Vagina (tissue), 2 donors: ENCODE measurements at places on chromosomes 5 and 9. TPM values are rescaled to one million over a fixed set of nuclear protein-coding genes. Genes with fewer than 3 reads are reported as not detected.

RNF130 gene
- 103 TPM for total RNA-seq

GRXCR2 gene
- total RNA-seq: not detected

UBE2R2 gene
- 20.4 TPM for total RNA-seq

SLC6A18 gene
- not detected for total RNA-seq

CCDC180 gene
- total RNA-seq: 7.6 TPM

RLN2 gene
- not detected for total RNA-seq

FST gene
- 5.6 TPM for total RNA-seq

GABBR2 gene
- not detected for total RNA-seq

CEP120 gene
- total RNA-seq: 16.9 TPM

GRCh38 chr5:132499440-132500243 is 9.1 kb upstream of the IRF1 start:
- H3K27me3 ChIP-seq: no peaks in the 10 kb centered on the region
- H3K36me3 ChIP-seq: no peaks in the 10 kb centered on the region
- H3K4me1 ChIP-seq: peaks cover 37% of the 10 kb centered on the region
- H3K27ac ChIP-seq: peak overlapping the region; percentile 17
- no peak overlapping the region for H3K4me3 ChIP-seq
- no peak for DNase-seq

DNA sequence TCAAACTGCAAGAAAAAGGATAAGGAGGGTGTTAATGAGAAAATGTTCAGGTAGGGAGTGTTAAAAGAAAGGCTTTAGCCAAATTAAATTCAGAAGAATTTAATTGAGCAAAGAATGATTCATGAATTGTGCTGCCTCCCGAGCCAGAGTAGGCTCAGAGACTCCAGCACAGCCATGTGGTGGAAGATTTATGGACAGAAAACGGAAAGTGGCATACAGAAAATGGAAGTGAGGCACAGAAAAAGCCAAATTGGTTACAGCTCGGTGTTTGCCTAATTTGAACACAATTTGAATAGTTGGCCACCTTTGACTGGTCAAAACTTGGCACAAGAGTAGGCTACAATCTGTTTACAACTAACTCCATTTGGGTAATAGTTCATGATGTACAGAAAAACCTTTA is 9.6 kb upstream of the SLC30A5 start:
- H3K4me1 ChIP-seq: no peaks in the 10 kb centered on the region
- H3K36me3 ChIP-seq: no peaks in the 10 kb centered on the region
- no peaks in the 10 kb centered on the region for H3K27me3 ChIP-seq

DNA sequence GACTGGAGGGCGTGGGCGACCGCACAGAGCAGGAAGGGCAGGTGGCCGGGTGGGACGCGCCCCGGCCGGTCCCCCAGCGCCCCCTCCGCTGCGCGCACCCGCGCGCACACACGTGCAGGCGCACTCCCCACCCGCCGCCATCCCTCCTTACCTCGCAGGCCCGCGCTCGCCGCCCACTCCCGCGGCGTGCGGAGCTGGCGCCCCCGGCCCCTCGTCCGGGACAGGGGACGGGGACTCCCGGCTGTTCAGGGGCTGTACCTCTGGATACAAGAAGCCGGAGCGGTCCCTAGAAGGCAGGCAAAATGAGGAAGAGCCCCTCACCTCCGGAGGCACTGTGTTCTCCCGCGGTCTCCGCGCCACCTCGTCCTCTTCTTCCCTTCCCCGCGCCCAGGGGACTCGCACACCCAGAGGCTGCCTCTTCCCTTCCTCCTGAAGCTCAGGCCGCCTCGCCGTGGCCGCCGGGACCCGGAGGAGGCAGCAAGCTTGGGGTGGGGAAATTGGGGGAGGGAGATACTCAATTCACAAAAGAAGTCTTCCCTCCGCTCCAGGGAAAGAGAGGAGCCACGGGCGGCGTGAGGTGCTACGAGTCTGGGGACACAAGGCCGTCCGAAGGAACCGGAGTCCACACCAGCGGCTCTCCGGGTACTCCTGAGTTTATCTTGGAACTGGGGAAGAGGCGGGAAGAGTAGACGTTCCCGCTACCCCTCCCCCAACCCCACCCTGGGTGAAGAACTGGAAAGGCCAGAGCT is 1.4 kb upstream of the GABRB2 start:
- peak overlapping the region; percentile 28 for H3K4me3 ChIP-seq
- H3K36me3 ChIP-seq: no peaks in the 10 kb centered on the region
- H3K27ac ChIP-seq: no peak overlapping the region
- H3K27me3 ChIP-seq: no peaks in the 10 kb centered on the region
- no peak for DNase-seq

DNA sequence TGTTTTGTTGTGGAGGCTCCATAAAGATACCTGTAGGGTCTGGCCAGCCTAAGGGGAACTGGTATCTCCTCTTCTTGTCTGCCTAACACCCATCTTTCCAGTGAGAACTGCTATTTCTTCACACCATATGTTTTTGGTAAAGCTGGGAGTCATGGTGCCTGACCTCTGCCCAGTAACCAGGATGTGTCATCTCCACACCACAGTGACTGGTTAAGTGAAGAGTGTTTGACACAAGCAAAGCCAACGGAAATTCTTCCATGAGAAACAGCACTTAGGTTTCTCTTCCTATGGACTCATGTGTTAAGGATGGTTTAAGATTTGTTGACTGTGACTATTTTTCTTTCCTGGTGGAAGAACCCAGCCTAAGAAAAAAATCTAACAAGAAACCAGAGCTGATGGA is 111.5 kb downstream of the HTR4 start:
- H3K27me3 ChIP-seq: no peaks in the 10 kb centered on the region
- no peak overlapping the region for H3K4me3 ChIP-seq
- DNase-seq: no peak
- no peaks in the 10 kb centered on the region for H3K36me3 ChIP-seq

GRCh38 chr9:33469891-33470290 is 3.8 kb downstream of the NOL6 start:
- peaks cover 22% of the 10 kb centered on the region for H3K4me1 ChIP-seq
- no peak for DNase-seq
- no peaks in the 10 kb centered on the region for H3K27me3 ChIP-seq
- H3K36me3 ChIP-seq: peaks cover 64% of the 10 kb centered on the region
- H3K4me3 ChIP-seq: no peak overlapping the region
- no peak overlapping the region for H3K27ac ChIP-seq

- no peaks in the 10 kb centered on the region for H3K27me3 ChIP-seq
- no peaks in the 10 kb centered on the region for H3K36me3 ChIP-seq
- H3K27ac ChIP-seq: no peak overlapping the region
- no peak for DNase-seq
Observed at GRCh38 chr5:54804086-54804485, 181.3 kb downstream of the ESM1 start.

DNA sequence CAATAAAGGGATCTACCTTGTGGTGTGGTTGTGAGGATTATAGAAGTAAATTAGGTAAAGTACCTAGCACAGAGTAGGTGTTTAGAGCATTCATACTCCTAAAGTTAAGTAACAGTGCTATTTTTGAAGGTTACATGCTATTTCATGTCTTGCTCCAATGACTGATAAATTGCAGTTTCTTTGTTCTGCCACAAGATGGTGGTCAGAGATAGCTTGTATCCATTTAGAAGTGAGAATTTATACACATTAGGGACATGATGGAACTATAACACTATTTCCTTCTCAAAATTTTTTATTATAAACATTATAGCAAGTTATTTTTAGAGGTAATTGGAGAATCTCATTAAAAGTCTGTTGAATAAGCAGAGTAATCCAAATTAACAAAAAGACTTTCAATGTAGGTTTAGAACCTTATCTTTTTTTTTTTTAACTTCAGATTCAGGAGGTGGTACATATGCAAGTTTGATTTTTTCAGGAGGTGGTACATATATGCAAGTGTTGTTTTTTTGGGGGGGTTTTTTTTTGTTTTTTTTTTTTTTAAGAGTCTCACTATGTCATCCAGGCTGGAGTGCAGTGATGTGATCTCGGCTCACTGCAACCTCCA is 17.1 kb downstream of the MTREX start:
- no peak overlapping the region for H3K4me3 ChIP-seq
- H3K27me3 ChIP-seq: no peaks in the 10 kb centered on the region
- H3K36me3 ChIP-seq: peaks cover 10% of the 10 kb centered on the region

GRCh38 chr9:33227741-33228140 is 12.2 kb upstream of the SPINK4 start:
- no peaks in the 10 kb centered on the region for H3K27me3 ChIP-seq
- H3K4me3 ChIP-seq: no peak overlapping the region
- H3K27ac ChIP-seq: no peak overlapping the region
- no peak for DNase-seq
- H3K36me3 ChIP-seq: no peaks in the 10 kb centered on the region
